Ovary (tissue), 10 donors: ENCODE measurements at places on chromosomes 7 and 10. TPM values are rescaled to one million over a fixed set of nuclear protein-coding genes. Genes with fewer than 3 reads are reported as not detected.

DNA sequence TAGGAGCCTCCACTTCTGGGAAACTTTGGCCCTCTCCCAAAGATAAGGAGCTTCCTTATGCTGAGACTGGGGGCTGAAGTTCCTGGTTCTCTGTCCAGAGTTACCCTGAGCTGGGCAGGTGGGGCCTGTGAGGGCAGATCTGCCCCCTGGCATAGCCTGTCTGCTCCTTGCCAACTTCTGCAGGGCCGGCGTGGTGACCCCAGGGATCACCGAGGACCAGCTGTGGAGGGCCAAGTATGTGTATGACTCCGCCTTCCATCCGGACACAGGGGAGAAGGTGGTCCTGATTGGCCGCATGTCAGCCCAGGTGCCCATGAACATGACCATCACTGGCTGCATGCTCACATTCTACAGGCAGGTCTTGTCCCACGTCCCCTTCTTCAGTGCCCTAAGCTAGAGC lies 4.3 kb downstream of the SFXN3 start:
- H3K27me3 ChIP-seq = no peaks in the 10 kb centered on the region
- no peaks in the 10 kb centered on the region for H3K4me1 ChIP-seq
- DNase-seq = no peak
- no peak overlapping the region for H3K4me3 ChIP-seq
- H3K36me3 ChIP-seq = no peaks in the 10 kb centered on the region

CALHM3 gene
- total RNA-seq = not detected

CALML3 gene
- total RNA-seq = not detected

- no peaks in the 10 kb centered on the region for H3K36me3 ChIP-seq
- H3K4me3 ChIP-seq = no peak overlapping the region
- H3K4me1 ChIP-seq = no peaks in the 10 kb centered on the region
- H3K27me3 ChIP-seq = no peaks in the 10 kb centered on the region
- no peak for DNase-seq
These were observed 24.2 kb downstream of the SH2D4B start for GRCh38 chr10:80561950-80562349.

DNA sequence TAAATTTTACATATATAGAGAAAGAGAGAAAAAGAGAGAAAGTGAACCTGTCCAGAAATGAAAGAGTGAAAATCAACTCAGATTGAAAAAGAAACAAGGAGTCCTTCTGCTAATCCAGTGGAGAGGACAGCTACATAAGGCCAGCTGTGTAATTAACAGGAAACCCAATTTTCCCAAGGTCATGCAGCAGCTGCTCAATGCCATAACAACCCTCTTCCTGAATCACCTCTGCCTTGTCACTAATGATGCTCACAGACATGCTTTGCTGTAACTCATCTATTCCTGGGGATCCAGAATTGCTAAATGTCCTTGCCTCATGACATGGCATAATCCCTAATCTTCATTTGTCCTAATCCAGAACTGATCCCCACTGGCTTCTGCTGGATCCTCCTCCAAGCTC lies 288.6 kb downstream of the NEBL start:
- H3K36me3 ChIP-seq = no peaks in the 10 kb centered on the region
- DNase-seq = no peak
- no peaks in the 10 kb centered on the region for H3K4me1 ChIP-seq
- no peak overlapping the region for H3K4me3 ChIP-seq

GRCh38 chr7:80823057-80823456 lies 95.8 kb downstream of the SEMA3C start:
- DNase-seq = no peak
- no peaks in the 10 kb centered on the region for H3K4me1 ChIP-seq
- no peak overlapping the region for H3K27ac ChIP-seq
- no peaks in the 10 kb centered on the region for H3K36me3 ChIP-seq
- H3K27me3 ChIP-seq = no peaks in the 10 kb centered on the region
- no peak overlapping the region for H3K4me3 ChIP-seq

- no peak overlapping the region for H3K4me3 ChIP-seq
- no peak overlapping the region for H3K27ac ChIP-seq
- H3K4me1 ChIP-seq = peaks cover 2% of the 10 kb centered on the region
- no peaks in the 10 kb centered on the region for H3K27me3 ChIP-seq
- H3K36me3 ChIP-seq = no peaks in the 10 kb centered on the region
- no peak for DNase-seq
These were observed 611.2 kb upstream of the MGMT start for GRCh38 chr10:128855618-128856428.

DNA sequence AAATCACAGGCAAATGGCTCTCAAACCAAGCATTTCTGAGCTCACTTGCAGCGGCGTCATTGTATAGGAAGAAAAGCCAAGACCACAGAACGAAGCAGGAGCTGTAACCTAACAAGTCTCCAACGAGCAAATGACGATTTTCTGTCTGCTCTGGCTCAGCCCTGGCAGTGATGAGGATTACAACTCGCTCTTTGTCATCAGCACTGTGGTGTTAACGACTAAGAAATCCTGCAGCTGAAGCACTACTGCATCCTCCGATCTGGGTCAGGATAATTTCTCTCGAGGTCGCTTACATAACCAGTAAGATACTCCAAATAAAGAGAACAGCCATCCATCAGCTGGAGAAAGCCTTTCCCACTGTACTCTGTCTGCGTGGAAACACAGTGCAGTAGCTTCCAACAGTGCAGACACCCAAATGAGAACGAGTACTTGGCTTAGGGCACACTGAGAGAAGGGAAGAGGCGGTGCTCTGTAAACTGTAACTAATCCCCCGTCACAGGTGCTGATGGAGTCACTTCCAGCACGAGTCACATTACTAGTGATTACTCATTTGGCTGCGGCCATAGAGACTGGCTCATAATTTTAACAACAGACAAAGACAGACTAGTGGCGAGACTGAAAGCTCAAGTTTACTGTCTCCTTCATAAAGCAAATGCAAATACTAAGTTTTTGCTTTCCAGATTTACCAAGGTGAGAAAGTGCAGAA lies 135.8 kb downstream of the NRBF2 start:
- no peaks in the 10 kb centered on the region for H3K4me1 ChIP-seq
- peak overlapping the region; percentile 50 for H3K4me3 ChIP-seq
- H3K36me3 ChIP-seq = no peaks in the 10 kb centered on the region
- no peaks in the 10 kb centered on the region for H3K27me3 ChIP-seq
- peak; percentile 88 for DNase-seq

SERPINE1 gene
- total RNA-seq = 81.6 TPM

ZNF365 gene
- total RNA-seq = 0.45 TPM

GRCh38 chr10:11208908-11209829 lies 191.5 kb downstream of the CELF2 start:
- H3K27me3 ChIP-seq = no peaks in the 10 kb centered on the region
- H3K4me3 ChIP-seq = no peak overlapping the region
- no peaks in the 10 kb centered on the region for H3K36me3 ChIP-seq
- H3K4me1 ChIP-seq = peaks cover 2% of the 10 kb centered on the region
- DNase-seq = no peak

DNA sequence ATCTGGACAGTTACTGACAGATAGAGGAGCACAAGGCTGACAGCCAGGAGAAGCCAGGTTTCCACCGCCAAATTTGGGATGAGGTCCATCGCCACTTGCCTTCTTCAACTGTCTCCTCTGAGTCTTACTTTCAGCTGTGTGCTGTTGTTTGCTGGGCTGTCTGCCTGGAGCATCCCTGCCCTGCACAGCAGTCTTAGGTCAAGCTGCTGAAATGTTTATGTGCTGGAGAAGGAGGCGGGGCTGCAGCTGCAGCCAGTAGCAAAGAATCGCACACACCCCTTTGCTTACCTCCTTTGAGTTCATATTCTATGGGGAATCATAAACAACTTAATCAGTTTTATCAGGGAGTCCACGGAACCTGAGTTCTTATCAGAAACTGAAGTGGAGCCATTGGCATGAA lies 20.1 kb upstream of the CYP3A5 start:
- H3K4me1 ChIP-seq = no peaks in the 10 kb centered on the region
- H3K27ac ChIP-seq = no peak overlapping the region
- no peak overlapping the region for H3K4me3 ChIP-seq
- H3K27me3 ChIP-seq = no peaks in the 10 kb centered on the region
- no peaks in the 10 kb centered on the region for H3K36me3 ChIP-seq

- no peak overlapping the region for H3K27ac ChIP-seq
- H3K27me3 ChIP-seq = no peaks in the 10 kb centered on the region
- no peaks in the 10 kb centered on the region for H3K36me3 ChIP-seq
- no peaks in the 10 kb centered on the region for H3K4me1 ChIP-seq
- no peak for DNase-seq
- no peak overlapping the region for H3K4me3 ChIP-seq
These were observed 107.3 kb downstream of the EXOC4 start for GRCh38 chr7:133360201-133360600.

GRCh38 chr10:77351386-77351785 lies 286.2 kb downstream of the KCNMA1 start:
- H3K27ac ChIP-seq = no peak overlapping the region
- DNase-seq = no peak
- H3K4me3 ChIP-seq = no peak overlapping the region
- H3K36me3 ChIP-seq = no peaks in the 10 kb centered on the region
